RPMI7951 (cell line): ENCODE measurements at places on chromosomes 1 and 21.
A peak's percentile ranks its signal among the peaks of the same experiment; 100 is the strongest.

GRCh38 chr1:41883507-41883906, 35.2 kb downstream of the HIVEP3 start:
- no peak for DNase-seq

GRCh38 chr21:19523061-19523460, 1119.5 kb upstream of the TMPRSS15 start:
- no peak for DNase-seq

DNA sequence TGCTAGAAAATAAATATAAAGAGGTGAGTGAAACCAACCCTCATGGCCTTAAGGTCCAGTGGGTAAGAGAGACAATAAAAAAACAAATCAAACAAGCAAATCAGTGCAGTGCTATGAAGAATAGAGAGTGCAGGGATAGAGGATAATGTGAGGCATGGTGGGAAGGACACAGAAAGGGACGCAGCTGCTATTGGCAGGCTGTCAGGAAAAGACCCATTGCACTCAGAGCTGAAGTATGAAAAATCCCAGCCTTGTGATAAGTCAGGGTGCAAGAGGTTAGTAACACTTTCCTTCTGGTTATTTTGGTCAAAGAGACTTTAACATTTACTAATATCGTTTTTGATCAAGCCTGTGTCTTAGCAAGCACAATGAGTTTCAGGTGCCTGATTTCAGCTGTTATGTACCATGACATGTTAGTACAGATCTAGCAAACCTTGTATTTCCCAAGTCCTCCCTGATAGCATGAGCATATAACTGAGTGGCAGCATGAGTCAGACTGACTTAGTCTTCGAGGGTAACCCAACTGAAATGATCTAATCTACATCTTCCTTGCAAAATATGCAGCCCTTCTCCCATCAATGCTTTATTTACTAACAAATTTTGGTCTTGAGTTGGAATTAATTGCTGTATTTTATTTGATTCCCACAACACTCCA, 31.7 kb downstream of the CHML start:
- DNase-seq = peak; percentile 69

- DNase-seq = no peak
Measured at GRCh38 chr1:37096523-37096922, 62.2 kb upstream of the GRIK3 start.

DNA sequence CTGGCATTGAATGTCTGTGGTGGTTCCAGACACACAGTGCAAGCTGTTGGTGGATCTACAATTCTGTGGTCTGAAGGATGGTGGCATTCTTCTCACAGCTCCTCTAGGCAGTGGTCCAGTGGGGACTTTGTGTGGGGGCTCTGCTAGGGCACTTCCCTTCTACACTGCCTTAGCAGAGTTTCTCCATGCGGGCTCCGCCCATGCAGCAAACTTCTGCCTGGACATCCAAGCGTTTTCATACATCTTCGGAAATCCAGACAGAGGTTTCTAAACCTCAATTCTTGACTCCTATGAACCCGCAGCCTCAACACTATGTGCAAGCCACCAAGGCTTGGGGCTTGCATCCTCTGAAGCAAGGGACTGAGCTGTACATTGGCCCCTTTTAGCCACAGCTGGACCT, 43.0 kb downstream of the RGS18 start:
- DNase-seq = no peak

- DNase-seq = peak; percentile 10
Measured at GRCh38 chr1:24235921-24236788, 49.1 kb upstream of the IFNLR1 start.

- DNase-seq = no peak
Measured at GRCh38 chr21:36890086-36890485, 76.4 kb downstream of the HLCS start.

DNA sequence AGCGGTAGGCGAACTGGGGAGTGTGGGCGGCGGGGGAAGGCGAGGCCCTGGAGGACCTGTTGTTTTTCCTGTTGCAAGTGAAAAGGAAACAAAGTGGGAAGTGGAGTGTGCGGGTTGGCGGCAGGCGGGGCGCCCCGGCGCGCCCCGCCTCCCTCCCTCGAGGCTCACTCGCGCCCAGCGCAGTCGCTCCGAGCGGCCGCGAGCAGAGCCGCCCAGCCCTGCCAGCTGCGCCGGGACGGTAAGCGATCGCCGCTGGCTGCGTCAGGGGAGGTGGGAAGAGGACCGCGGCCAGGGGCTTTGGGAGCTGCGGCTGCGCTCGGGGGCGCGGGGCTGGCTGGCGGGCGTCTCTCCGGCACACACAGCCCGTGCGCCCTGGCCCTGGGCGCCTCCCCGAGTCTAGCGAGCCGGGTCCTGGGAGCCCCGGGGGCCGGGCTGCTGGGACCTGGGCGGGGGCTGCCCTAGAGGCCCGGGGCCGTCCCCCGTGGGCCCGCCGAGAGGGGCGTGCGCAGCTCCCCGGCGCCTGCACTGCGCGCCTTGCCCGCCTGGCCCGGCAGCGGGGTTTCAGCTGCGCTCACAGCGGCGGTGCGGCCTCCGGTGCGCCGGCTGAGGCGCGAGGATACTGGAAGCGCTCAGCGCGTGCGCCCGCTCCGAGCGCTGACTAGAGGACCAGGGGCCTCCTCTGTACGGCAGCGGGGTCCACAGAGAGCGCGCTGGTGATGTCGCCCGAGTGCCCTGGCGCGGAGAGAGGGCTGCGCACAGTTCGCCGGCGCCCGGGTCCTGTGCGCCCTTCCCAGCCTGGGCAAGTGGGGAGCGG, at the start of gene PIK3CD:
Gene PIK3CD, plus strand, starts transcription at position 167 of the 814 bp plus-strand sequence. CDS start 58,725 bp downstream, outside the sequence.
- peak; percentile 37 for DNase-seq

DNA sequence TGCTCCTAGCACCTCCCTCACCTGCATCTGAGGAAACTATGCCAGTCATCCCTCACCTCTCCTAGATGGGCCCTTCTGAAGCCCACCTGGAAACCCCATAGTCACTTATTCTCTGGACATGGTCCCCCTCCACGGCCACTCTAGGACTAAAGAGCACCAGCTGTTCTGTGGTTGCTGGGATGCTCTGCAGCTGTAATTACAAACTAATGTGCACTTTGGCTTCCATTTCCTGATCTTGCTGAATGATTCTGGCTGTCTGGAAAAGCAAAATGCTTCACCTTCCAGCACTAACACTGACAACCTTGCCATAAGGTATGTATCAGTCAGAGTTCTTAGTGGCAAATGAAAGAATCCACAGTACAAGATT, 48.7 kb upstream of the PSEN2 start:
- DNase-seq = peak; percentile 68

DNA sequence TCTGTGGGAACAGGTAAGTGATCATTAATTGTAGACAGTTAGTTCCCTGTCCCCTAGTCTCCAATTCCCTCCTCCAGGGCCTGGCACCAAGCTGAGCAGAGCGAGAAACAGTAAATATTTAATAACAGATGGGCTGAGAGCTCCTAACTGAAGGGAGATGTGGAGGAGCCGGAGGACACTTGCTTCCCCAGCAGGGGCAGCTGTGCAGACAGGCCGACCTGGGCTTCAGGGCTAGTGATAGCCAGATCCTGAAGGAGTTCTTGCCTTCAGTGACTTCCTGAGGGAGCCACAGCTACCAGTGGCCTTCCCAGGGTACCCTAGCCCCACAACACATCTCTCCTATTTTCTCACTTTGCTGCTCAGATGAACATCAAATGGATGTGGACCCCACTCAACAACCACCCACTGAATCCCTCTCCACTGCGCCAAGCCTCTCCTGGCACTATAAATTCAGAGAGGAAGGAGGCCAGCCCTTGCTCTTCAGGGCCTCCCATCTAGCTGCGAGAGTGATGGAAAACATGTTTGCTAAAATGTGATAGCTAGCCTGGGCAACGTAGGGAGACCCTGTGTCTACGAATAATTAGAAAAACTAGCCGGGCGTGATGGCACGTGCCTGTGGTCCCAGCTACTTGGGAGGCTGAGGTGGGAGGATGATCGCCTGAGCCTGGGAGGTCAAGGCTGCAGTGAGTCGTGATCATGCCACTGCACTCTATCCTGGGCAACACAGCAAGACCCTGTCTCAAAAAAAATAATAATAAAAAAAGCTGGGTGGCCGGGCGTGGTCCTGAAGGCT, 26.9 kb upstream of the SYNC start:
- no peak for DNase-seq

DNA sequence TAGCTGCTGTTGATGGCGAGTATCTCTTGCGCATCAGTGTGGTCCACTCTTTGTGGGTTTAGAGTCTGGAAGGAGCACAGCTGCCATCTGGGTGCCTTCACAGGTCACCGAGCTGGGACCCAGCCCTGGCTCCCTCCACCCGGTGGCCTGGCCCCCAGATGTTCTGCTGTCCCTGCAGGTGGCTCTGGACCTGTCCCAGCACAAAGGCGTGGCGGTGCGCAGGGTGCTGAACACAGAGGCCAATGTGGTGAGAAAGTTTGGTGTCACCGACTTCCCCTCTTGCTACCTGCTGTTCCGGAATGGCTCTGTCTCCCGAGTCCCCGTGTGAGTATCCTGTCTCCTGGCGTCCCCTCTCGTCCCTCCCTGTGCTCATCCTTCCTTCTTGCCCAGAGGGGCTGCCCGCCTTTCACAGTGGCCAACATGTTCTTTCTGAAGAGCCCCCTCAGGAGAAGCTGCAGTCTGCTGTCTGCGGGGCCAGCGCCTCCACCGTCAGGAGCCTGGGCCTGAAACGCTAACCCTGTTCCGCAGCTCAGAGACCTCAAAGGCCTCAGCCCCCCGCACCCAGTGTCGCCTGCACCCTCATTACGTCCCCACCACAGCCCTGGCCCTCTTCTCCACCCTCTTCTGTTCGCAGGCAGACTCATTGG, 27.4 kb downstream of the QSOX1 start:
- DNase-seq = no peak

DNA sequence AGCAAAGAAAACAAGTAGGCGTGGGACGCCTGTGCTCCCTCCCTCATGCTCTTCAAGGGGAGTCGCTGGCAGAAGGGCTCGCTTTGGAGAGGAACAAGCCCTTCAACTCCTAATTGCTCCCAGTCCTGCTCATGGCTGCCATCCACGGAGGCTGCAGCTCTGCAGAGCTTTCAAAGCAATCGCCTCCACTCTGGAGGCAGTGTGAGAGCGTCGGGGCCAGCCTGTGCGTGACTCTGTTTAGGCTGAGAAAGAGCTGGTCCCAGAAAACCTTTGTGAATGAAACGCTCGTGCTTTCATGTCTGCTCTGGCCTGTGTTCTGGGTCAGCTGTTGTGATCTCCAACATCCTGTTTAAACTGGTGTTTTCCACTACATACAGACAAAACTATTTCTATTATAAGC, 23.9 kb upstream of the RUNX1 start:
- no peak for DNase-seq

GRCh38 chr1:80769208-80769750, 1031.5 kb upstream of the ADGRL2 start:
- DNase-seq = no peak

DNA sequence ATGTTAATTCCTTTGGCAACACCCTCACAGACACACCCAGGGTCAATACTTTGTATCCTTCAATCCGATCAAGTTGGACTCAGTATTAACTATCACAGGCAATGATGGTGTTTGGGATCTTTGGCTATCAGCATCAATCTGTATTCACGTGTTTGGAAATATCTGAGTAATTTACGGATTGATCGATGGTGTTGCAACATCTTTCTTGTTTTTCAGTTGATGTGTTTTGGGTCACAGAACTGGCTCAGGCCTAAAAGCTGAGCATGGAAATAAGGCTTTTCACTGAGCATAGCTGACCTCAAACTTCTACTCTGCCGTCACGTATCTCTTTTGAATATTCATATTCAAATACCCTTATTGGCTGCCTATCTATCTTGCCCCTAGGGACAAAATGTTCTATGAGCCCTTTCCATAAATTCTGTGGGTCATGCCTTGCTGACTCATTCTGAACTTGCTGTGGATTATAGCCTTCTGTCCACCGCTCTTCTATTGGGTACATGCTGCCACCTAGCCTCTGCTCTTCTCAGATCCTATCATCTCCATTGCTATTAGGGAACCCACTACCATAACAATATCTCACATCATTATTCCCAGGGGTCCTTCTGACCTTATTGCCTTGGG, 156.0 kb downstream of the PDE4B start:
- peak; percentile 59 for DNase-seq

GRCh38 chr1:203104789-203105390, 19.1 kb upstream of the MYOG start:
- DNase-seq = no peak

- DNase-seq = peak; percentile 94
Measured at GRCh38 chr1:203663294-203663693, 36.7 kb downstream of the ATP2B4 start.

- DNase-seq = no peak
Measured at GRCh38 chr21:29233611-29234540, 64.8 kb upstream of the BACH1 start.

DNA sequence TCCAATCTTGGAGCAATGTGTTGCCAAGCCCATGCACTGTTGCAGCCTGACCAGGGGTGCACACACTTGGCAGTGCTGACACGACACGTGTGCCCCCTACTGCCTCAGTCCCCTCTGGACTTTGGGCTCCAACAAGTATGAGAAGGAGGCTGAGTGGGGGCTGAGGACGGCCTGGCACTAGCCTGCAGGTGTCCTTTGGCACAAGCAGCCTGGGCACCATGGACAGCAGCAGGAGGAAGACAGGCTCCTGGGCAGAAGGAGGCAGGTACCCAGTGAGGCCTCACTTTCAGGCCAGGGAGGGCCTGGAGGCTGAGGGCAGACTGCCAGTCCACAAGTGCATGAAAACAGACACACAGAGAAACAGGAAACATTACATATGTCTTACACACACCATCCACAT, 1702.9 kb upstream of the B3GALT2 start:
- no peak for DNase-seq

GRCh38 chr1:159532922-159533321, 2.9 kb downstream of the OR10J5 start:
- no peak for DNase-seq

DNA sequence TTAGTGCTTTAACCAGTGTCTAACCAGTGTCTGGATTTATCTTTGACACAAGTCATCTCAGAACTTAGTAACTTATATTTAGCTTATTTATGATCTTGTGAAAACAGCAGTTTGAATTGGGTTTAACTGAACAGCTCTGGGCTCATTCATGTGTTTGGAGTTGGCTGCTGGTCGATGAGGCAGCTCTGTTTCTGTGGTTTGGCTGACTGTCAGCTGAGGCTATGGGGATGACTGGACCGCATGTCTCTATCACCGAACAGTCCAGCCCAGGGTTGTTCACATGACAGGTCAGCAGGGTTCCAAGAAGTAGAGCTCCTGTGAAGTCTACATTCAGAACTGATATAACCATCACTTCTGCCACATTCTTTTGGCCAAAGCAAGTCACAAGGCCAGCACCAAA, 29.1 kb upstream of the C21orf91 start:
- DNase-seq = peak; percentile 97

DNA sequence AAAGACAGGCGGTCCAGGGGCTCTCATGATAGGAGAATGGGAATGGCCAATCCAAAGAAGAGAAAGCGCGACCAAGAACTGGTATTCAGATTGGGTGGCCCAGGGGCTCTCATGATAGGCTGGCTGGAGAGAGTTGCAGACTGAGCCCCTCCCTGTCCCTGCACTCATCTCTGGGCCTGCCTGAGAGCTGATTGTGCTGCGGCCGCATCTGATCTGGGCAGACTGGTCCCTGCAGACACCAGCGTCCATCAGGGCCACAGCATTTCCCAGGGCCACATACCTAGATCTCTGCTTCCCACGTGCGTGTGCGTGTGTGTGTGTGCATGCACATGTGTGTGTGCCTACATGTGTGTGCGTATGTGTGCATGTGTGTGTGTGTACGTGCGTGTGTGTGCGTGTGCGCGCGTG, 30.4 kb upstream of the MAN1C1 start:
- no peak for DNase-seq

- no peak for DNase-seq
Measured at GRCh38 chr21:43627527-43627926, 31.8 kb downstream of the HSF2BP start.
